ENCODE measurements at places on chromosomes 11 and 22.

DNA sequence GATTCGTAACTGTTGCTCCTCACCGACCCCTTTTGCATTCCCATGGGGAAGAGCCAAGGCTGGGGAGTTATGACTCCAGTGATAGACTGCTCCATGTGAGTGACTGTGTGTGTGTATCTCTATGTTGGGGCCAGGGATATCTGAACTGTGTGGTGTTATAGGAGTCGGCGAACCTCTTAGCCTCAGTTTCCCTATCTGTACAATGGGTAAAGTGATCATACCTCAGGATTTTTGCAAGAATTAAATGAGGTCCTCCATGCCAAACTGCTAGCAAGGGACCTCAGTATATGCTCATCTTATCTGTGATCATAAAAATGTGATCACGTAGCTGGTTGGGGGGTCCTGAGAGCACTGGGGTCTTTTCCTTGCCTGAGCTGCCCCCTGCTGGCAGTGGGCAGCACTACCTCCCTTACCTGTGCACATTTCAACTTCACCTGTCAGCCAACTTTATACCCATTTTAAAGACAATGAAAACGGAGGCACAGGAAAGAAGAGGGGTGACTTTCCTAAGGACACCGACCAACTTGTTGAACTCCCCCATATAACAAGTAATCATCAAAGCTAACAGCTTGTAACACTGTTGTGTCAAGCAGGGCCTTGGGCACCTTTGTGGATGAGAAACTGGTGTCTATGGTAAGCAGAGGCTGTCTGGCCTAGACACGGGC lies 1.4 kb upstream of the DPP3 start:
- peak; percentile 71 for DNase-seq

GRCh38 chr11:84581083-84581482 lies 1046.1 kb downstream of the DLG2 start:
- DNase-seq = no peak

GRCh38 chr11:128627666-128628324 lies 40.4 kb upstream of the ETS1 start:
- peak; percentile 73 for DNase-seq

- DNase-seq = no peak
These were observed 10.2 kb downstream of the MB start for GRCh38 chr22:35606916-35607315.

GRCh38 chr22:45496451-45496941 lies 6.2 kb upstream of the FBLN1 start:
- no peak for DNase-seq

DNA sequence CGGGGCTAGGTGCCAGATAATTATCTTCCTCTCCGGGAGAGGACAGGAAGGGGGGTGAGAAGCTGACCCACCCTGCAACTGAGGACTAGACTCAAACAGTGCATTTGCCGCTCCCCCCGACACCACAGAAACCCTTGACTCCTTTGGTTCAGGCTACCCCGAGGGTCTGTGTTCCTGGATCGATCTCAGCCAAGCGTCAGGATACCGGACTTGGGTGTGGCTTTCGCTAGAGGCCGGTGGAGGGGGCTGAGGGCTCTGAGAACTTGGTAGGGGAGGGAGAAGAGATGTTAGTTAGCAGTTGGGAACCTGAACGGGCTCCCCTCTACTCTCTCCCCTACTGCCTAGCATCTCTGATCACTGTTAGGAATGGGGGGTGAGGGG lies 840 bp downstream of the SEZ6L start:
- DNase-seq = no peak

GRCh38 chr11:125170001-125170509 lies 5.5 kb downstream of the PKNOX2 start:
- no peak for DNase-seq

GRCh38 chr11:72764503-72764902 lies 12.3 kb upstream of the ARAP1 start:
- no peak for DNase-seq

- no peak for DNase-seq
These were observed 516.8 kb upstream of the FAT3 start for GRCh38 chr11:91707652-91708482.

- no peak for DNase-seq
These were observed 133.6 kb upstream of the PLET1 start for GRCh38 chr11:112394304-112394703.

GRCh38 chr22:20062766-20063083 lies 17.3 kb upstream of the DGCR8 start:
- no peak for DNase-seq

DNA sequence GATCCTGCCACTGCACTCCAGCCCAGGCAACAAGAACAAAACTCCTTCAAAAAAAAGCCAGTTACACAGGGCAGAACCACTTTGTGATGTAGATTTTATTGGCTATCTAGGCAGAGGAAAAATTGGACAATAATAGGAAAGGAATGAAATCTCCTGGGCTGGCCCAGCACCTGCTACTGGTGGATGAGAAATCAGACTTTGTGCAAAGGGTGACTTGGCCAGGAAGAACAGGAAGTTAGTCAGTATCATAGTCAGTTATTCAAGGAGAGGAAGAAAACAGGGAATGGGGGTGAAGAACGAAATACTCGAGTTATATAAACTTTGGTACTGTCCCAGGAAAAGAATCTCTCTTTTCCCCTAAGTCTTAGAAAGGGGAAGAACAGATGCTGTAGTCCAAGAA lies 11.0 kb upstream of the SPTBN2 start:
- DNase-seq = no peak

DNA sequence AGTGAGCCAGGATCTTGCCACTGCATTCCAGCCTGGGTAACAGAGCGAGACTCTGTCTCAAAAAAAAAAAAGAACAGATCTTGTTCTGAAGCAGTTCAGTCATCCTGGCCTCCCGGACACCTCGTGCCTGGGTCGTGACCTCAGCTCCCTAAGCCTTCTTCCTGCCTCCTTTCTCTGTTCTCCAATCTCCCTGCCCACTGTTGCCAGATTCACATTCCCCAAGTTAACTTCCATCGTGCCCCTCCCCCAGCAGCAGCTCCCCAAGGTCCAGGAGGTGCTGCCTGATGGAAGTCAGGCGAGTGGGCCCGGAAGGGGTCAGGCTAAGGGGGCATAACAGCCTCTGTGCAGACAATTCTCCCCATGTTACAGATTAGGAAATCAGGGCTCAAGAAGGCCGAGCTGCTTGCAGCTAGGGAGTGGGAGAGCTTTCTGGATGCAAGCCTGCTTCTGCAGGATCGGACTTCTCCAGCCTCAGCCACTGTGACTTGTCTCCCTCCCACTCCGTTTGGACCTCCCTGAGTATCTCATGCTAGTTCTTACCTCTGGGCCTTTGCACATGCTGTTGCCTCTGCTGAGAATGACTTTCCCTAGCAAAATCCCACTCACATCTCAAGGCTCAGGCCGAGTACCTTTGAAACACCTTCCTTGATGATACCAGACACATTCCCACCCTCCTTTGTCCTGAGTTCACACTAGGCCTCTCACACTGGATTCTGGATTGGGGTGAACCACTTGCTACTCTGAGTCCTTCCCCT lies 14.3 kb upstream of the TMEM184B start:
- no peak for DNase-seq

- no peak for DNase-seq
These were observed 15.9 kb downstream of the ARFGAP2 start for GRCh38 chr11:47160753-47161133.

DNA sequence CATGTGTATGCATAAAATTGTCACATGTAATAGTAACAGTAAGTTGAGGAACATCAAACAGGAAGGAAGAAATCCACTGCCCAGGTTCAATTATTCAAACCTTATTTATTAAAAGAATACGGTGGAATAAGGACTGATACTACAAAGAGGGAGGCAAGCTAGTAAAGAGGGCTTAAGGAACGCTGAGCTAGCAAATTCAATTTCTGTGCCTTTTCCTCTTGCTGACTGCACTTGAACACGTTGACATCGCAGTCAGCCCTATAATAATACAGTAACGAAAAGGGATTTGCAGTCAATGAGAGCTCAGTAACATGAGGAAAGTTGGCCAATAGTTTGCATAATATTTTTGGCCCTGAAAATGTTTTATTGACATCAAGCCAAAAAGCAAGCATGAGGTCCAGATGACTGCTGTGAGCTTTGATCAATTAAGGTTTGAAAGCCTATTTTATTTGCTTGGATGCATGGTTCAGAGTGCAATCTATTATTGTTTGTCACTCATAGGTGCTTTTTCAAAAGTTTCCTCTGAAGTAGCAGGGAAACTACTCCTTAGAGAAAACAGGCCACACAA lies 861.8 kb downstream of the LRRC4C start:
- DNase-seq = no peak

- DNase-seq = no peak
These were observed at the start of gene ANKRD13D for GRCh38 chr11:67289226-67289650. Gene ANKRD13D, plus strand, starts transcription at chr11:67289303. Its CDS starts 158 bp downstream, at chr11:67289461.

- DNase-seq = no peak
These were observed 144.6 kb downstream of the WT1 start for GRCh38 chr11:32290783-32291182.

DNA sequence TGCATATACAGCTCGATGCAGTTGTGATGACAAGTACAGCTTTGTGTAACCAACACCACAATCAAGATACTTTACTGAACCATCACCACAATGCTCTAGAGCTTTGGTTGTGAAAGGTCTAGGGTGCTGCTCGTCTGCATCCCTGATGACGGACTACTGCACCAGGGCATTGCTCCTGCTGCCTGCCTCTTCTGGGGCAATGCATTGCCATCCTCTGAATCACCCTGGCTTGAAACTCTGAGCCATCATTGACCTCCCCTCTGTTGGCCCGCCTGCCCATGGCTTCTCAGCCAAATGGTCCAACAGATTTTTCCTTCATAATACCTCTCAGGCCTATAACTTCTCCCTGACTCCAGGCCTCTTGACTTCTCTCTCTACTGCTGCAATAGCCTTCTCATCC lies 77.4 kb upstream of the CSNK2A3 start:
- no peak for DNase-seq

- DNase-seq = no peak
These were observed 48.9 kb downstream of the IGSF9B start for GRCh38 chr11:133907841-133908241.

DNA sequence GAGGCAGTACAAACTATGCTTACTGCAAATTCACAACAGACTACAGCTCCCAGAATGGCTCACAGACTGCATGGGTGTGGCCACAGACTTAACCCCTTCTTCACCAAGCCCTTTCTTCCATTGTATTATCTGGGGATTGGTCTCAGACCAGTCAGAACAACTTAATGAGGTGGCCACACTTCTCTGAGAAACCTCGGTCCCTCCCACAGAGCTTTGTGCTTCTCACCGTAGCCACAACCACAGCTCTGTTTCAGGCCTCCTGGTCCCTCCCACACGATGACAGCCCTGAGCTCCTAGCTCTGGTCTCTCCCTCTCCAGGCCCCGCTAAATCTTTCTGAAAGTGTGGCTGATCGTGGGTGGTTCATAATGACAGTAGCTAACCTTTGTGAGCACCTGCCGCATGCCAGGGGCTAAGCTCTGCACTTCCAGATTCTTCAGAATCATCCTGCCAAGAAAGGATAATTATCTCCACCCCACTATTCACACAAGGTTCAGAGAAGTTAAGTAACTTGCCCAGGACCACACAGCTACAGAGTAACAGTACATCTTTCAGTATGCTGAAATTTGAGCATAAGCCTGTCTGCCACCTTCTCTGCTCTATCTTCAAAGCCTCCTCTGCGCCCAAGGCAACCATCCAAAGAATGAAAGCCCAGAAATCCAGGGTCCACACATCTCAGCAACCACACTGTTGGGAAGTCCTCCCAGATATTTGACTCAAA lies 5.4 kb downstream of the PDE2A start:
- DNase-seq = no peak

GRCh38 chr11:12235947-12236743 lies 125.8 kb downstream of the MICAL2 start:
- DNase-seq = peak; percentile 41

DNA sequence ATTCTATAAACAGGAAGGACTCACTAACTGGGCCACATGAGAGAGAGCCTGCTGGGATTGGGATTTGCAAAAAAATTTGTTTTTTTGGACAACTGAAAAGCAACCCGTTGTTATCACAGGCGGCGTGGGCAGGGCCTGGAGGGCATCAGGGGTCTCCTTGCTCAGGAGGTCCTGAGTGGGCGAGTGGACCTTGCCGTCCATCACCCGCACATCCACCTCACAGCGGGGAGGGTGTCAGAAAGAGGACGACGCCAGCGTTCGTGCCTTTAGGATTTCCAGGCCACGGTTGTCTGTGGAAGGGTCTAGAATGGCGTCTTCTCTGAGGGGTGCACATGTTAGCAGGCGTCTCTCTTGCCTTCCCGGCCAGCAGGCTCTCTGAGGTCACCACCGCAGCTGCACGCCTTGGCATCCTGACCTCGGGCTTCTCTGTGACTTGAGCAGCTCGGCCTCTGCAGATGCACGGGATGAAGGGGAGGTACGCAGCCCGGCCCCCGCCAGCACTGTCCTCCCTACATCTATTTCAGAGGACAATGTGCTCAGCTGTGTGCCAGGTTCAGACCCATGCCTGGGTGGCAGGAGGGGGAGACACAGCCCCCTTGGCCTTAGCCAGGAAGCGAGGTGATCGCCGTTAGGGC lies 749.5 kb downstream of the BRD1 start:
- DNase-seq = no peak

- DNase-seq = no peak
These were observed 151.4 kb downstream of the BRD1 start for GRCh38 chr22:49676230-49676629.

DNA sequence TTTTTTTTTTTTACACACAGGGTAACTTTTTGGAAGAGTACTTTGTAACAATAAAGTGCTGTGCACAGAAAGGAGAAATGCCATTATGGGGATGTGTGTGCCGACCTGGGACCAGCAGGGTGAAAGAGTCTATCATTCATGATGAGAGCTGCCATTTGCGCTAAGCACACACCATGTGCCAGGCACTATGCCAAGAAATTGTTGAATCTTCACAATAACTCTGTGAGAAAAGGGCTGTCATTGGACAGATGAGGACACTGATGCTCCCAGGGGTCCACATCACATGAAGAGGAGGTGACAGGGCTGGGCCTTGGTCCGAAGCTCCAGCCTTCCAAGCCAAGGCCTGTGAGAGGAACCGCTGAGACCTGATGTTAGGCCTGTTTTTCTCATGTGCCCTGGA lies 5.6 kb downstream of the DUSP18 start:
- no peak for DNase-seq

DNA sequence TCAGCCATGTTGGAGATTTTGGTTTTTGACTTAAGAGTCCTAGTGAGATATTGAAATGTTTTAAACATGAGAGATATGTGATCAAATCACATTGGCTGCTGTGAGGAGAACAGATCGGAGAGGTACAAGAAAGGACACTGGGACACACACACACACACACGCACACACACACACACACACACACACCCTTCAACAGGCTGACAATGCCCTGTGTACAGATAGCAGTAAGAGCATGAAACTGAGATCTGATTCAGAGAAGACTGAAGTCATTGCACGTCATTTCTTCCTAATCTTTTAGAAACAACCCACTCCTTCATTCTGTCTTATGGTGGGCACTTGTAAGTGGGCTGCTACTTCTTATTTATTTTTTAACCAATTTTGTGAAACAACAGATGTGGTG lies 200.5 kb upstream of the E2F8 start:
- DNase-seq = no peak

- DNase-seq = no peak
These were observed 71.3 kb downstream of the ETS1 start for GRCh38 chr11:128515826-128516778.

Data from OCI-LY7 (cell line).